ENCODE measurements at places on chromosomes 13 and 19.

DNA sequence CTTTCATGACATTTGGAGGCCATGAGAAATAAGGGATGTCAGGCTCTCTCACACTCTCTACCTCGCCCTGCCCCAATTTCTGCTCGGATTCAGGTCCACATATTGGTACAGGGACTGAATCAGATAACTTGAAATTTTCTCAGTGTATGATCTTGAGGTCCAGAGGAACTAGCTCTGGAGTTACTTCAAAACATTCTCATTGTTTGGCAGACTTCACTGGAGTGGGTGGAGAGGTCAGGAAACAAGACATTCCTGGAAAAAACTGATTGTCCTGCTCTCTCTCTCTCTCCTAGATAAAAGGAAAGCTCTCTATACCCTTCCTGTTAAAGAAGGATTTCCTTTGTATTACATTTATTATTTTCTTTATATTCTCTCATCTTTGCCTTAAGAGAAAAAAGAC, 428.1 kb upstream of the DACH1 start:
- no peak for DNase-seq

GRCh38 chr13:48476686-48477085, 56.2 kb downstream of the RCBTB2 start:
- DNase-seq: no peak

DNA sequence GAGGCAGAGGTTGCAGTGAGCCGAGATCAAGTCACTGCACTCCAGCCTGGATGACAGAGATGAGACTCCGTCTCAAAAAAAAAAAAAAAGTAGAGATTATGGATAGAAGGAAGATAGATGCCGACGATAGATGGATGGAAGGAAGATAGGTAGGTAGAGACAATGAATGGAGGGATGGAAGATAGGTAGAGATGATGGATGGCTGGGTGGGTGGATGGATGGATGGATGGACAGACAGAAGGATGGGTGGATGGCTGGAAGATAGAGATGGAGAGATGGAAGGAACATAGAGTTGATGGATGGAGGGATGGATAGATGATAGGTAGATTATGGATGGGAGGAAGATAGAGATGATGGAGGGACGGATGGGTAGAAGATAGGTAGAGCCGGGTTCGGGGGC, 18.5 kb upstream of the USE1 start:
- no peak for DNase-seq

- DNase-seq: no peak
Observed at GRCh38 chr13:27632648-27633047, 11.0 kb downstream of the POLR1D start.

GRCh38 chr13:20101467-20102316, 59.2 kb downstream of the GJA3 start:
- DNase-seq: no peak

- DNase-seq: no peak
Observed at GRCh38 chr19:4371247-4372164, 28.1 kb downstream of the MPND start.

GRCh38 chr19:38949580-38950367, 19.0 kb downstream of the MRPS12 start:
- DNase-seq: peak; percentile 56
